ENCODE measurements at places on chromosomes 3 and 15.

DNA sequence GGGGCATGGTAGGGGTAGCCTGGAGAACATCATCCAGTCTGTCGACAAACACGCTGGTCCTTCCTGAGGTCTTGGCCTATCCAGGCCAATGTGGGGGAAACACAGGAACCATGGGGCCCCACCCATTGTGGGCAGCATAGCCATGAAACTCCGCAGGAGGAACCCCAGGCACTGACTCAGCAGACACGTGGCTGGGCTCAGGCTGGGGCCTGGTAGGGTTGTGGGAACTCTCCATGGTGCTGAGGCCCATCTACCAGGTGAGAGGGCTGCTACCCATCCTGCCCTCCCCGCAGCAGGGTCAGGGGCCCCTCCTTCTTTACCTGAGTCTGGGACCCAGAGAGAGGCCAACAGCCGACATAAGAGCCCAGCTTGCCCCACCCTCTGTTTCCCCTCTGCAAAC, 22.6 kb upstream of the CACNA2D2 start:
- DNase-seq, result peak; percentile 52

DNA sequence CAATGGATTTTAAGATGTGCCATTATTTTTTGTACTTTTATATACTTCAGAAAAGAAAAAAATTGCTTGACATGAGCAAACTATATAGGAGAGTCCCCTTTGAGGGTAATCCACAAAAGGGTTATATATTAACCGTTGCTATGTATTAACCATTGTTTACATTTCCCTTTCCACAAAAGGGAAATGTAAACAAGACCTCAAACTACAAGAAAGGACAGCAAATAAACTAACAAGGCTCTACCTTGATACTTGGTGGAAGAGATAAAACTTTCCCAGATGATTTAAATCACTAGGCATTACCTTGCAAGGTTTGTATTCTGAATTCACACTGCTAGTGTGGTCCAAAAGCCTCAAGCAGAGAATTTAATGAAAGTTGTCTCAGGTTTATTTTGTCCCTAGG, 616.3 kb upstream of the BCHE start:
- no peak for DNase-seq

DNA sequence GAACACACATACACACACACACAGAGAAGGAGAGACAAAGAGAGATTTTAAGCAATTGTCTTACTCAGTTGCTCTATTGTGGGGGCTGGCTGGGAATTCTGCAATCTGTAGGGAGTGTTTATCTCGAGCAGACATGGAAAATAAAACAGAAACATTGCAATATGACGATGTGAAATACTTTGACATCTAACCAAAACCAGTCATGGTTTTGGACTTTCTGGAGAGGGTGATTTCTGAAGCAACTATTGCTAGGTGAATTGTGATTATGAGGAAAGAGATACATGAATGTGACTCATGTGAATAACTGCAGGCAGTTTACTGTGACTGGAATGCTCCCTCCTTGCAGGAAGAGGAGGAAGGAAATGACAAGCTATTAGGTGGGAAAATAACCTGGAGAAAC, 12.3 kb upstream of the PHLDB2 start:
- DNase-seq, result no peak

DNA sequence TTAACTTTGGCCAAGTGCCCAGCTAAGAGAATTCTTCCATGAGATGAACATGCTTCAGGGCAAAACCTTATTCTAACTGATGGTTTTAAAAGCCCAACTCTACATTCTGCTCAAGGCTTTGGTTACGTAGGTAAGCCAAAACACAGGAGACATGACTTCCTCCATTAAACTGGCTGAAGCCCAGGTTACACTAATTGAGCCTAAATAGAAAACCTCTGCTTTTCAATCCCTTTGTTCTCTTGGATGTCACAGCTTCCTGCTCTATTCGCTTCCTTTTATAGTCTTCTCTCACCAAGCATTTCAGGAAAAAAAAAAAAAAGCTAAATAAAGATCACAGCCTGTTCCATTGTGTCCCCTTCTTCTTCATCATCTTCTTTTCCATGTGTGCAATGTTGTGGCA, 420.4 kb downstream of the TIGIT start:
- DNase-seq, result no peak

DNA sequence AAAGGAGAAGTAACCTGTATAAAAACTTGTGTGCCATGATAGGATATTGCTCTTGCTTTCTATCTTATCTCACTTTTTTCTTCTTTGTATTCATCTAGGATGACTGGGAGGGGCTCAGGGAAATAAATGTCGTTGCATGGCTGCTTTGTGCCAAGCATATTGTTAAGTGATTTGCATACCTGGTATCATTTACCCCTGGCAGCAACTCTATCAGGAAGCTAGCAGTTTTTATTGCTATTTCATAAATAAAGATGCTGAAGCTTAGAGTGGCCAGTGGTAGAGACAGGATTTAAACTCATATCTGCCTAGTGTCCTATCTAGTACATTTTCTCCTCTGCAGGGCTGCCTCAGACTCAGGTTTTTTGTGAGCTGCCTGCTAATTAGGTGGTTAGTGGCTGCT, 253.3 kb downstream of the PTPRG start:
- DNase-seq, result no peak

DNA sequence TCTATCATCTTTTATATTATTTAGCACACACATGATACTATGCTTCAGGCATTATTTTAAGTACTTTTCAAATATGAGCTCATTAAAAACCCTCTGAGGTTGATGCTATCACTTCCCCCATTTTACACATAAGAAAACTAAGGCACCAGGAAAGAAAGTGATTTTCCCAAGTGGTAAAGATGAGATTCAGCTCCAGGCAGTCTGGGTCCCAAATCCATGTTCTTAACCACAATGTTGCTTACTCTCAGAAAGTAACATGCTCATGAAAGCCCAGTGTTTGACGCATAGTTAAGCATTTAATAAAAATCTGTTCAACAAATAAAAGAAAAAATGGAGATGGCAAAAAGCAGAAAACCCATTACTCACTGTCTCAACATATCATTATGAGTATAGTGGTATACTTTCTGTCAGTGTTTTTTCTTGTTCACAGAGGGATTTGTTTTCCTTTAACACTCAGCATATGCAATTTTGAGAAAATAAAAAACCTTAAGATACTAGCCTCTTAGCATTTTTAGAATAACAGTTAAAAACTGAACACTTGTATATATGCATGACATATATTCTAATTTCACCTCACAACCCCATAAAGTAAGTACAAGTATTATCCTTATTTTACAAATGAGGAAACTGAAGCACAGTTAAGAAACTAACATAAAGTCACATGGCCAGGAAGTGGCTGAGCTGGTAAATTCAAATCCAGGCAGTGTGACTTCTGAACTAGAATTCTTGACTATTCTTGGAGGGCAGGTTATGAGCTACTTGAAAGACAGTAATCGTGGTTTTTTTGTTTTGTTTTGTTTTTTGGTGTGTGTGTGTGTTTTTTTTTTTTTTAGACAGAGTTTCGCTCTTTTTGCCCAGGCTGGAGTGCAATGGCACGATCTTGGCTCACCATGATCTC, 10.4 kb downstream of the PEAK1 start:
- no peak for DNase-seq

- peak; percentile 12 for DNase-seq
Measured at GRCh38 chr3:187976365-187976900, 177.5 kb upstream of the LPP start.

- no peak for DNase-seq
Measured at GRCh38 chr15:74962219-74962618, 5.6 kb upstream of the RPP25 start.

- no peak for DNase-seq
Measured at GRCh38 chr15:85541744-85542143, 161.3 kb downstream of the AKAP13 start.

- no peak for DNase-seq
Measured at GRCh38 chr3:149480326-149481017, 6.0 kb downstream of the TM4SF4 start.

- DNase-seq, result no peak
Measured at GRCh38 chr3:39415983-39416382, 9.5 kb downstream of the RPSA start.

GRCh38 chr15:67109141-67110034, 44.0 kb downstream of the SMAD3 start:
- no peak for DNase-seq

All from stimulated activated CD4-positive, alpha-beta T cell treated with anti-CD3 and anti-CD28 coated beads, Interleukin-4, amount 100 ng/mL, for 4 hours (primary cell).